ENCODE measurements at places on chromosomes 2 and 18.

DNA sequence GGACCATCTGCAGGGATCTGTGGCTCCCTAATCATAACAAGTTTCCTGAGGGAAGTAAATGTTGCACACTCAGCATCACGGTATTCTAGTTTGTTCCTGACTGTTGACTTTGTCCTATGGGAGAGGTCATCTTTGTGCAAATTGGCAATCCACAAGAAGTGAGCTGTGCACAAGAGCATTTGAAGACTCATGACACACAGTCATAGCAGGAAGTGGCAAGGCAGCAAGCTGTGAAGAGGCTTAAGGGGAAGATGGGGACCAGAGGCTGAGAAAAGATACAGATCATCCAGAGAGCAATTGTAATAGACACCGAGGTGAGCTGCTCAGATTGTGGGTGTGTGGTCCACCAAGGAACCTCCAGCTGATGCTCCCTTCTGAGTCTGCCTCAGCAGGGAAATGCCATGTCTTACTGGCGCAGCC, 2.7 kb downstream of the TNP1 start:
- no peak for DNase-seq

DNA sequence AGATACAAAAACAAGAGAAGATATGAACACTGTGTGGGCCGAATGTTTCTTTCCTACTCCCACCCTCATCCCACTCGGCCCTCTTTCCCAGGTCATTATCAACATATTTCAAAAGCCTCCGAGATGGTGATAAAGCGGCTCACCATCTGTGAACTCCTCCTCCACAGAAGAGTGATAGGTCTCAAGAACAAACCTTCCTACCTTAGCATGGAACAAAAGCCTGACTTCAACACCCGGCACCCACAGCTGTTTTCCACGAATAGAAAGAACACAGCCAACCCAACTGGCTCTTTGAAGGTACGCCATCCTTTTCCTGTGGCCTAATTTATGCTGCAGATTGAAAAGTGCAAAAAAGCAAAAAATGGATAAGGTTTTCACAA, 28.8 kb downstream of the BCL2 start:
- DNase-seq: no peak

GRCh38 chr2:98869870-98870269, 66.2 kb downstream of the CRACDL start:
- no peak for DNase-seq

DNA sequence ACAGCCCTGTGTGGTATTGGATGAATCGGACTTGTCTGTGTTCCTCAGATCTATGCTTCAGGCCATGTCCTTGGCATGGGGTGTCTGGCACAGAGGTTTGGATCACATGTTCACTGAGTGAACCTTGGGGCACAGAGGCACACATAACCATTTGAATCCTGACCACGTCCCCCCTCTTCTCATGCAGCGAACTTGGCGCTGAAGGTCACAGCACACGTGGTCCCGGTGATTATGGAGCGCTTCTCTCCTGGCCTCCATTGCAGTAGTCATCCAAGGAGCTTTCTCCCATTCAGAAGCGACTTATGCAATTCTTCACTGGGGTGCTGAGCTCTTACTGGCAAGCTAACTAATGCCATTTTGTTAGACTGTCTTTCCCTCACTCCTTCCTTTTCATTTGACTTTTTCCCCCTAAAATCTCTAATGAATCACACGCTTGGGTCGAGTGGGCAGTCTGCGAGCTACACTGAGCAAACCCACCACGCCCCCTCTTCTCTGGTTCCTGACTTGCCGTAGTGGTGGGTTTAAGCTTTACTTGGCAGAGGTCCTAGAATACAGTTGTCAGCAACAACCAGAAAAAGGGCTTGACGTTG, 59.4 kb downstream of the KCNG2 start:
- no peak for DNase-seq

GRCh38 chr2:190579915-190580846, 45.7 kb upstream of the NEMP2 start:
- no peak for DNase-seq

- no peak for DNase-seq
Observed at GRCh38 chr18:13309748-13310670, 91.4 kb downstream of the LDLRAD4 start.

- no peak for DNase-seq
Observed at GRCh38 chr2:100939445-100939844, 62.6 kb upstream of the RPL31 start.

GRCh38 chr2:42424033-42424432, 63.0 kb upstream of the COX7A2L start:
- no peak for DNase-seq

GRCh38 chr2:158921599-158922408, 46.6 kb upstream of the TANC1 start:
- DNase-seq: no peak

- DNase-seq: no peak
Observed at GRCh38 chr18:438571-438970, 61.9 kb downstream of the COLEC12 start.

- DNase-seq: no peak
Observed at GRCh38 chr2:238152771-238153688, 5.7 kb upstream of the ERFE start.

DNA sequence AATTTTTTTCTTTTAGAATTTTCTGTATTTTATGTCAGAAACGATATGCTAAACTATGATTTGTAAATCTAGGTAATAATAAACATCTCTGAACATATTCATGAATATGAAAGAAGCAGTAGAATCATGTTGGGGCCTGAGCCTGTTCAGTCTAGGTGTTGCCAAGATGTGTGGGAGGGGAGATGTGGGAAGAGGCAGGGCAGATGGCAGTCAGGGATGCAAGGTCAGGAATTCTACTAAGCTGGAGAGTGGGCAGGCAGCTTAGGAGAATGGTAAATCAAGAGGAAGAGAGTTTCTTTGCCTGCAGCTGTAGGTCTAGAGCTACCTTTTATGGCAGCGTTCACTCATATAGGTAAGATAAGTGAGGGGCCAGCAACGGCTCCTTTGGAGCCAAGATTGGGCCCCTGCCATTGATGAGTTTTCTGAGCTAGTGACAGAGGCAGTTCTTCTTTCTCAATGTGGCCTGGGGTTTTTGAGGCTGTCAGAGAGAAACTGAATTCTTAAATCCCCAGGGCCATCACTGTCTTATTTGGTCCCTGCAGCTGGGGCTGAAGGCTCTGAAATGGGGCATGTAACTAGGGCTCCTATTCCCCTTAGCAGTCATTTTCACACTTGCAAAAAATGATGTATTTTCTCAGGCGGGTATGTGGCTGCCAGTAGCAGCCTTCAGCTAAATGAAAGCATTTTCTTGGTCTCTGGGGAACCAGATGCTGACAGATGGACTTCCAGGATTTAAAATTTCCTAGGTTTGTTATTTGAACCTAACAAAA, 232.8 kb downstream of the PIK3C3 start:
- no peak for DNase-seq

- DNase-seq: no peak
Observed at GRCh38 chr2:134410006-134410405, 156.1 kb downstream of the MGAT5 start.

DNA sequence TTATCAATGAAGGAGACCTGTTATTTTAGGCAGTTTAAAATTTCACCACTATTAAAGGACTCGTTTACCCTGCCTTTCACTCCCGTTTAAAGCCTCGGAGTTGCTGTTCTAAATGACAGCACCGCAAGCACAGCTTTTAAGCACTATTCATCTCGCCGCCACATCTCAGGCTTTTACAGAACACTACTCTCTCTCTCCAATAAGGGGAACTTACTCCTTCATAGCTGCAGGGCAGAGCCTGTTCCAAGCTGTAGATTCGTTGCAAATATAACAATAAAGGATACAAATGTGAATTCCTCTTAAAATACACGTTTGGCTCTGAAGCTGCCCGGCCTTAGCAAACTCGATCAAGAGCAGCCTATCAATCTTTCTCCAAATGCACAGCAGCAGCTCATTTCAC, 271.8 kb downstream of the ZNF521 start:
- DNase-seq: no peak

DNA sequence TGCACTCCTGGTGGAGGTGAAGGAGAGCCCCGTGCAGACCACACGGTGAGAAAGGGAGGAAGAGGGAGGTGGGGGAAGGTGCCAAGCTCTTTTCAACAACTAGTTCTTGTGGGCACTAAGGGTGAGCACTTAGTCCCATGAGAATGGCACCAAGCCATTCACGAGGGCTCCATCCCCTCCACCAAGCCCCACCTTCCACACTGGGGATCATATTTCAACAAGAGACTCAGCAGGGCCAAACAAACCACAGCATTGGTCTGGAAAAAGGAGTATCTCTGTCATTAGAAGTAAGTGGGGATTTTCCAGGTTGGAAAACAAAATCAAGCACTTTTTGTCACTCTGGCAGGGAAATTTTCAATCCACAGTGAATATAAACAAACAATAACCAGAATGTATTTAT, 38.4 kb downstream of the ZAP70 start:
- no peak for DNase-seq

DNA sequence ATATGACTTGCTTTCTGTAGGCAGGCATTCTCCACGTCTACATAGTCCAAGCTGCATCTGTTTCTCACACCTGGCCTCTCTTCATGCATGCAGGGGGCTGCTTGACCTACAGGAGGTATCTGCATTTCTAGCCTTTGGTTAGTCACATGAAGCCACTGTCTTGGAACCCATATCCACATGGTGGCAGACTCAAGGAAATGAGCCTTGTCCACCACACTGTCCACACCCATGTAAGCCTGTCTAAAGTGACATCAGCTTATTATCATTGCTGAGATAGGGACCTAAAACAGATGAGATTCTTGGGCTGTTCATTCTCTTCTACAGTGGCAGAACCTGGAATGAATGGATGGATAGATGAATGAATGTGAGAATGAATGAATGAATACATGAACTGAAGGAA, 160.4 kb downstream of the DOCK10 start:
- no peak for DNase-seq

DNA sequence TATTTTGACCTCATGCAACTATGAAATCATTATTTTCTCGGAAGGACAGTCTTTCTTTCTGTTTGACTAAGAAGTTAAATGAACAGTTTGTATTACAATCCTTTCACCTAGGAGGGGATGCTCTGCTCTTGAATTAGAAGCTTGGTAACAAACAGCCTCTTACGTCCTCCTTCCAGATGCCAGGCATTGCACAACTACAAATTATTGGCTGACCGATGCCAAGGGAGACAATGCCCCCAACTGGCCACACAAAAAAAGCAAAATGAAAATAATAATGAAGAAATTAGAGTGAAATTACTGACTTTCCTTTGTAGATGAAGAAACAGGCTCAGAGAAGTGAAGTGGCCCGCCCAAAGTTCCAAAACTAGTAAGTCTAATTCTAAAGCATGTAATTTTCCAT, 177.9 kb downstream of the CYRIA start:
- no peak for DNase-seq

- DNase-seq: no peak
Observed at GRCh38 chr2:78940998-78941397, 84.5 kb upstream of the REG3G start.

DNA sequence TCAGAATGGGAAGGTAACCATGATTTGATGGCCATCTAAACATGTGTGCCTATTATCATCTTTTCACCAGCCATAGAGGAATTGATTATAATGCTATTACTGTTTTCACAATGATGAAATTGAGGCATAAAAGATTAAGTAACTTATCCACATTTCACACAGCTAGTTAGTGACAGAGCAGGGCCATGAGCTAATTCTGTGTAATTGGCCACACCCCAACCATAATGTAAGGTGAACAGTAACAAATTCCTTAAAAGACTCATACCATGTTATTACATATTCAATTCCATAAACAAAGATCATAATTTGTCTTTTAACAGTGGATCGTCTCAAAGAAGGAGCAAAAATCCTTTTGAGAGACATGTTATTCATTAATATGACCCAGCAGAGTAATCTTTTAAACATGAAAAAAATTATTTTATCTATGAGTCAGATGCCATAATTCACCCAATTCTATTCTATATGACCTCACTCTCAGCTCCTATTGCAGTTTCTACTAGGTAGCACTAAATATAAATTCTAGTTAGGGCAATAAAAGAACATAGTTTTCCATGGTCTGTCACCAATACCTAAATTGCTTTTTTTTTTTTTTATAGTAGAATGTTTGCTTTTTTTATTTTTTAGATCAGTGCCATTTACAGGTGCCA, 475.8 kb upstream of the SLC39A10 start:
- no peak for DNase-seq

DNA sequence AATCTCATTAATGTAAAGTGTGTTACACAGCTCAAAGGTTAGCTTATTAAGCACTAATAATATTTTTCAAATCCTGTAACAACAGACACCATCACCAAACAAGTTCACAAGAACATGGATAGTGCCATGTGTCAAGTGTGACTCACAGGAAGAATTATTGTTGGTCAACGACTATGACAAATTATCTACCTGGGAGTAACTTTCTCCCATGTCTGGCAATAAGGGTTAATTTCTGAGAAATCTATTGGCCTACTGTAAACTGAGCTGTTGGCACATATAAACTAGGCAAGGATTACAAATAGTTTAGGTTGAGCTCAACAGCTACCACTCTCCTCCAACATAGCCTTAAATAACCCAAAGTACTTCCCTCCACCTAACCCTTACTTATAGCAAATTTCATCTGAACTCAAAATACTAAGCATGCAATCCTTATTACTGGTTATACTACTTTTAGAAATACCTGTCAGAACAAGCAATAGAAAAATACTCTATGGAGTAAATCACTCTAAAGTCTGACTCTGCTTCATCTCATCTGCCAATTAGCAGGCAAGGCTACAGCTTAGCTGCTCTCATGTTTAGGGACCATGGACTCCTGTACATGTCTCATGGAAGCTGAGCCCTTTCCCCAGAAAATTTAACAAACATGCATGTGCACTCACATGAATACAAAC, 223.0 kb downstream of the NBAS start:
- no peak for DNase-seq

DNA sequence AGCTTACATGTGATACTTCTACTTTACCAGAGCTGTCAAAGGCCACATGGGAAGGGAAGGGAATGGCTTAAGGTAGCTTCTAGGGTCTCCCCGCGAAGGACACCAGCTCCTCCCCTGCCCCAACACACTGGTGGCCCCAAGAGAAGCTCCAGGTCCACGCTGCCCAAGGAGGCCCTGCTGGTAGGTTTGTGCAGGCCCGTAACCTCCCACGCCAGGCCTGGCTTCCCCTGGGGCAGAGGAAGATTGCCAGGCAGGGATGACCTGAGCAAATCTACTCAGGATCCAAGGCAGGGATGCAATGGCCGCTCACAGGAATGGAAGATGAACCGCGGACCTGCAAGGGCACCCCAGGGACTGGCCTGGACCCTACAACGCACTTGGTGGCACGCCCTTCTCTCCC, 205.1 kb downstream of the MGAT5 start:
- DNase-seq: no peak

- DNase-seq: no peak
Observed at GRCh38 chr18:45995461-45995860, 28.3 kb upstream of the EPG5 start.

All from GM19239 (cell line).